ENCODE measurements at places on chromosomes 1 and 21.
A peak's percentile ranks its signal among the peaks of the same experiment; 100 is the strongest.

DNA sequence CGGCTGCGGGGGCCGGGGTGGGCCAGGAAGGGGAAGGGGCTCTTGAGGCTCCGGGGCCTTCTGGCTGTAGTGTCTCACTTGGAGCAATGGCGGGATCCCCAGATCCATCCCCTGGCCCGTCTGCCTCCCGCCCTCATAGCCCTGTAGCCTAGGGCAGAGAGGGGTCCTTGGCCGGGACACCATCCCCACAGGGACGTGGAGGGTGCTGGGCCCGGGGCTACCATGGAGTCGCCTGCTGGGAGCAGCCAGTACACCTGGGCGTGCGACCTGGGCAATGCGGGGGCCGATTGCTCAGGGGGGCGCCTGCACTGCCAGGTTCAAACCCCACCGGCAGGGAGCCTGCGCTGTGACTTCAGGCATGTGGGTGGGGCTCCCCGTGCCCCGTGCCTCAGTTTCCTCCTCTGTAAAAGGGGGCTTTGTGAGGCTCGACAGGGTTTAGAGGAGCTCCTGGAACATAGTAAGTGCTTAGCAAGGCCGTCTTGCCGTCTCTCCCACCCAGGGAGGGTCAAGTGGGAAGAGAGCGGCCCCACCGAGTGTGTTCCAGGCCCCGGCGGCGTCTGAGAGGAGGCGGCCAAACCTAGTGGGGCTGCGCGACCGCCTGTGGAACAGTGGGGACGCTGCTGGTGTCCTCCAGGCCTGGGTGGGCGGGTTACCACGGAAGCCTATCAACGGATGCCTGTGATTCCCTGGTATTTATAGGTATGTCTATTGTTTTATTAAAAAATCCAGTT lies 20.8 kb downstream of the PRKCZ start:
- DNase-seq: no peak

GRCh38 chr1:1892079-1892762 lies 1.3 kb upstream of the GNB1 start:
- DNase-seq: no peak

DNA sequence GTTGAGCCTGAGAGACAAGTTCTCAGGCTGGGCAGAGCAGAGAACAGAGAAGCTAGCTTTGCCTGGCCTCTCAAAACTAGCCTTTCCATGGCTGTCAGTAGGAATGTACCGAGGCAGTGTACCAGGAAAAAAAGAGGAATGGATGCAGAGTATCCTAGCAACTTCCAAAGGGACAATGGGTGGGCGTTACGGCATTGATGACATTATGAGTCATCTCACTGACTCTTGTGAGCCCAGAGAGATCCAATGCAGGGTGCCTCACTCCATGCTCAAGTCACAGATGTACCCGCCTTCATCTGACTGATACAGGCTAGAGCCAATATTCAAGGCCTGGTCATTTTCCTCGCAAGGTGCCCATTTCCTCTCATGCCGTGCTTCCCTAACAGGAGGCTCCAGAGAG lies 51.4 kb upstream of the C8B start:
- peak; percentile 16 for DNase-seq

DNA sequence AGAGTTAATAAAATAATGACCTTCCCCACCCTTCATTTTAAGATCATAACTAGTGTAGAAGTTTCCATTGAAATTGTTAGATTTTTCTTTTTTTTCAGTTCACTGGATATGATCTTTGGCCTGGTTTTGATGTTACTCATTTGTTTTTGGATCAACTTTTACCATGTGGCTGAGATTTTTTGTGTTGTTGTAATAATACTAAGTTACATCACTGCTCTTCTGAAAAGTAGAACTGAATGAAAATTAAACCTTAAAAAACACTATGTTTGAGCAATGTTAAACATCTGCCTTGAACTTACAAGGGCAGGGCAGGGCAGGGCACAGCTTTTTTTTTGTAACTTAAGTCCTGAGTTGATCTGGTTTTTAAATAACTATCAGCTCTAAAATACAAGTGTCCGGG lies 204.8 kb upstream of the ADAMTS5 start:
- DNase-seq: no peak

DNA sequence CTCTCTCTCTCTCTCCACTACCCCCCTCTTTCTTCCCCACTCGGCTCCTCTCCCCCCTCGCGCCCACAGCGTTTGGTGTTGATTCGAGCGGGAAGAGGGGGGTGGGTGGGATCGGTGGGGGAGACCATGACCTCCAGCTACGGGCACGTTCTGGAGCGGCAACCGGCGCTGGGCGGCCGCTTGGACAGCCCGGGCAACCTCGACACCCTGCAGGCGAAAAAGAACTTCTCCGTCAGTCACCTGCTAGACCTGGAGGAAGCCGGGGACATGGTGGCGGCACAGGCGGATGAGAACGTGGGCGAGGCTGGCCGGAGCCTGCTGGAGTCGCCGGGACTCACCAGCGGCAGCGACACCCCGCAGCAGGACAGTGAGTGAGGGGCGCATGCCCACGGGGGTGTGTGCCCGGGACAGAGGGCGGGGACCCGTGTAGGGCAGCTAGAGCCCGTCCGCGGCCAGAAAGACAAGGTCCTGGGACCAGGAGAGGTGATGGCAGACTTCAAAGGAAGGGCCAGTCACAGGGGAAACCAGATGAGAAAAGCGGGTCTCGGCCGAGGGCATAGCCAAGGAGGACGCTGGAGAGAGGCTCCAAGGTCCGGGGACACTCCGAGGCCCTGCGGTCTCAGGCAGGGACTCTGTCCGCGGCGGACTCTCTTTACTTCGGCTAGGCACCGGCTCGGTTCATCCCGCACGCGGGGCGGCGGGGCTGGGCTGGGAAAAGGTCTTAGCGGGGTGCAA lies at the start of gene PRRX1:
Gene PRRX1 (plus strand): TSS at position 39 of the 735 bp plus-strand sequence. CDS start 88 bp downstream, at position 127.
- DNase-seq: peak; percentile 55

All from urothelium cell line (cell line).